ENCODE measurements at places on chromosomes 2 and 18. TPM values are rescaled to one million over a fixed set of nuclear protein-coding genes. Genes with fewer than 3 reads are reported as not detected.

Gene POTEI
- not detected for total RNA-seq

Gene TACR1
- 4.8 TPM for total RNA-seq

Gene CRYGA
- not detected for total RNA-seq

GRCh38 chr2:60819155-60819862, 62.1 kb upstream of the REL start:
- DNase-seq, result peak; percentile 60

- DNase-seq, result no peak
Measured at GRCh38 chr18:13470516-13471197, 252.1 kb downstream of the LDLRAD4 start.

- peak; percentile 74 for DNase-seq
Measured at GRCh38 chr2:189350540-189351209, 90.6 kb upstream of the WDR75 start.

GRCh38 chr2:100542418-100542817, 20.4 kb upstream of the PDCL3 start:
- DNase-seq, result no peak

GRCh38 chr2:60741576-60741975, 14.5 kb upstream of the PAPOLG start:
- no peak for DNase-seq

- DNase-seq, result no peak
Measured at GRCh38 chr2:112690853-112691401, 29.9 kb upstream of the NT5DC4 start.

DNA sequence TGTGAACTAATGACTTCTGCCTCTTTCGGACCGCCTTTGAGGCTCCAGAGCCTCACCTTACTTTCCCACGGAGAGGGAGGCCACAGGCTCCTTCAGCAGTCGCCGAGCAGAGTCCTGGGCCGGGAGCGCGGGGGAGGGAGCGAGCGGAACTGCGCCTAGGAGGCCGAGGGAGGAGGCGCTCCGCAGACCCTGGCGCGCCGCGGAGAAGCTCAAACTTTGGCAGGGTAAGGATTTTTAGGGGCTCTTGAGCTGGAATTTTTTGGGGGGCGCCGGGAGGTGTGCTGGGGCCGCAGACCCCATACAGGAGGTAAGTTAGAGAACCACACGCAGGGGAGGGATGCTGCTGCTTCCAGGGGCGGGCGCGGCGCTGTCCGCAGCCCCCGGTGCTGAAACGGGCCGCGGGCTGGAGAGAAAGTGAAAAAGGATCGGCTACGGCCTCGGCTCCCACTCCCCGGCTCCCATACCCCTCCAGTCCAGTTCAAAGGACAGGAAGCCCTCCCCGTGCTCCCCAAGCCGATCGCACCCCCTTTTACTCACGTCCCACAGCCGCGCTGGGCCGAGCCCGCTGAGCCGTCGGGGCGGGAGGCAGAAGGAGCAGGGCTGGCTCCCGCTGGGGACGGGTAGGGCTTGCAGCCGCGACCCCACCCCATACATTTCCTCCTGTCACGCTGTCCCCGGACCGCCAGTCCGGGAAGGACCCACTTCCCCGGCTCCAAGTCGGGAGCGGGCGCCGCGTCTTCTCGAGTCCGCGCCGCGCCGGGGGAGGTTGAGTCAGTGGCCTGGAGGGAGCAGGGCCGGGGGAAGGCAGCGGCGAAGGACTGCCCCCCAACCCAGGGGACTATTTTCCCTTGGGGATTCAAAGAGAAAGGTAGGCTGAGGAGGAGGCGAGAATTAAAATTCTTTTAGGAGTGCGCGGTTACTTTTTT, at the start of gene CNGA3:
TSS of gene CNGA3 (plus strand) at position 146 of the 926 bp plus-strand sequence. CDS start 23,520 bp downstream, outside the sequence.
- DNase-seq, result no peak

GRCh38 chr18:59861963-59862819, 37.6 kb upstream of the PMAIP1 start:
- no peak for DNase-seq

Measured in suprapubic skin (tissue), 4 donors.